T47D (cell line): ENCODE measurements at places on chromosomes 4 and X.

DNA sequence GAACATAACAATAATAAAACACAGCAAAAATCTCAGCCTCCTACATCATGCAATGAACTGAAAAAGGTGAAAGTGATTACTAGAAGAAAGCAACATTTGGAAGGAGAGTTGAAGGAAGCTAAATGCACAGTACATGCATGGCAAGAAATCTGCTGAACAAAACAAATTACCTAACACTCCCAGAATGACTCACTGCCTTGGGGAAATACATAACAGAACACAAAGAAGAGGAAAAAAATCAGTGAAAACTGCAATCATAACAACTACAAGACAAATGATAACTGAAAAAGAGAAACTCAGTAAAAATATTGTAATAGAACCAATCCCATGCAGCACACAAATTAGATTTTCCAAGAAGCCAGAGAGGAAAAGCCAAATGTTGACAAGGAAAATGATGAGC is 1513.2 kb downstream of the ARAP2 start:
- no peak for DNase-seq

DNA sequence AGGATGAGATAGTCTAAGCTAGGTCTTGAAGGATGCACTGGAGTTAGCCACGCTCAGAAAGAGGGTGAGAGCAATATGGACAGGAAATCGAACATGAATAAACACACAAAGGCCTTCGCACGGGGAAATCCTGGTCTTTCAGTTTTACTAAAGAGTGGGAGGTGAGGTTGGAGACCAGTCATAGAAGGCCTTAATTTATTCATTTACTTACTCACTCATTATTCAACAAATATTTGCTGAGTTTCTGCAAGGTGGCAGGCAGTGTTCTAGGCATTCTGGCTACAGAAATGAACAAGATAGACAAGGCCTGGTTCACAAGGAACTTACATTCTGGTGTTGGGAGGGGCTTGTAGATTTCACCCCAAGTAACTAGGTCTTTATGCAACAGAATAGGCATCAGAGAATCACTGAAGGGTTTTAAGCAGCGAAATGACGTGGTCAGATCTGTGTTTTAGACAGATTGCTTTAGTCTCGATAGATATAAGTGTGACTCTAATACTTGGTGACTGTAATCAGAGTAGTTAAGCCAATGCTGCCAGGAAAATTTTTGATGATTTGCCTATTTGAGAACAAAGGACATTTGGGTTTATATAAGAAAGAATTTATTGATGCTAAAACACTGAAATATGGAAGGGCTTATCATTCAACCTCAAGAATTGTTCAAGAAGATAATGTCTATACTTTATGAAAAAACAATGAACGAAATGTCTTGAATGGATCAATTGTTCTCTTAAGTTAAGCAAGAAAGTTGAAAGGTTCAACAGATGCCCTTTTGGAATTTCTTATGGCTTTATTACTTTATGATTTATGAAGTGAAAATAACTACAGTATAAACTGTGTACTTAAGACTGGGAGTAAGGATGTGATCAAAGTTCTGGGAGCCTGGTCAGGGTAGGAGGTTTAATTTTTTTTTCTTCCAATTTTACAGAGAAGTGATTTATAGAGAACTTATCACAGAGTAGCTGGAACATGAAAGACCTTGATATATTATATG is 184.4 kb upstream of the CASK start:
- no peak for DNase-seq

DNA sequence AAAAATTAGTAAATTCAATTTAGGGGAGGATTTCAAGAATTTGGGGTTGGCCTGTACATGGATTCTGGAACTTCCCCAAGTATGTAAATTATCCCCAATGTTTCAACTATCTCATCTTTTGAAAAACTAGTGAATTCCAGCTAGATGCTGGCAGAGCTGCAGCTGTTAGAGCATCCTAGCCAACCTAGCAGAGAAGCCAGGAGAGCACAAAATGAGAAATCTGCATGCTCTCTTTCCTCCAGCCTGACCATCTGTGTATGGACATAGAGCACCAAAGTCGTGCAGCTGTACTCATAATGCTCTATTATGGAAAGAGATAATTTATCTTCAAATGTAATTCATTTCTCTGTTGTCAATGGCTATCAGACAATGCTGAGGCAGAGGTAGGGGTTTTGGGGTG is 1217.7 kb downstream of the PCDH19 start:
- no peak for DNase-seq

DNA sequence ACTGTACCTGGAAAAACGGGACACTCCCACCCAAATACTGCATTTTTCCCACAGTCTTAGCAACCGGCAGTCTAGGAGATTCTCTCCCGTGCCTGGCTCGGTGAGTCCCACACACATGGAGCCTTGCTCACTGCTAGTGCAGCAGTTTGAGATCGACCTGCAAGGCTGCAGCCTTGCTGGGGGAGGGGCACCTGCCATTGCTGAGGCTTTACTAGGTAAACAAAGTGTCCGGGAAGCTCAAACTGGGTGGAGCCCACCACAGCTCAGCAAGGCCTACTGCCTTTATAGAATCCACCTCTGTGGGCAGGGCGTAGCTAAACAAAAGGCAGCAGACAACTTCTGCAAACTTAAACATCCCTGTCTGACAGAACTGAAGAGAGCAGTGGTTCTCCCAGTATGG is 205.2 kb downstream of the CHIC1 start:
- no peak for DNase-seq

GRCh38 chrX:821327-822107 is 190.9 kb downstream of the SHOX start:
- DNase-seq, result no peak
